ENCODE measurements at places on chromosomes 12 and 14.

DNA sequence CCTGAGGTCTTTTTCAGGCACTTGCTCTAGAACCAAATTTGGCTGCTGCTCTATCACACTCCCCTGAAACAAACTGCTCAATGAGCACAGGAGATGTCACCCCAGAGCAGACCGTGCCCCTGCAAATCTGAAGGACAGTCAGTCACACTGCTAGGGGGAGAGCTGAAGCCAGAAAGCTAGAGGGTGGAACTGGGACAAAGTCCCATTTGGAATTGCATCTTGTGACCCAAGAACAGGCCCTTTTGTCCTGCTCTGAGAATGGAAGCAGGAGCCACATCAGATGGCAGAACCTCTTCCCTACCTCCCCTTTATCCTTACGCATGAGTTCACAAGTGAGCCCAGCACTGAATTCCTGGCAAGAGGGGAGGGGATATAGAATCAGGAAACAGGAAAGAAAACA, 64.7 kb downstream of the MAP3K9 start:
- no peak for DNase-seq

DNA sequence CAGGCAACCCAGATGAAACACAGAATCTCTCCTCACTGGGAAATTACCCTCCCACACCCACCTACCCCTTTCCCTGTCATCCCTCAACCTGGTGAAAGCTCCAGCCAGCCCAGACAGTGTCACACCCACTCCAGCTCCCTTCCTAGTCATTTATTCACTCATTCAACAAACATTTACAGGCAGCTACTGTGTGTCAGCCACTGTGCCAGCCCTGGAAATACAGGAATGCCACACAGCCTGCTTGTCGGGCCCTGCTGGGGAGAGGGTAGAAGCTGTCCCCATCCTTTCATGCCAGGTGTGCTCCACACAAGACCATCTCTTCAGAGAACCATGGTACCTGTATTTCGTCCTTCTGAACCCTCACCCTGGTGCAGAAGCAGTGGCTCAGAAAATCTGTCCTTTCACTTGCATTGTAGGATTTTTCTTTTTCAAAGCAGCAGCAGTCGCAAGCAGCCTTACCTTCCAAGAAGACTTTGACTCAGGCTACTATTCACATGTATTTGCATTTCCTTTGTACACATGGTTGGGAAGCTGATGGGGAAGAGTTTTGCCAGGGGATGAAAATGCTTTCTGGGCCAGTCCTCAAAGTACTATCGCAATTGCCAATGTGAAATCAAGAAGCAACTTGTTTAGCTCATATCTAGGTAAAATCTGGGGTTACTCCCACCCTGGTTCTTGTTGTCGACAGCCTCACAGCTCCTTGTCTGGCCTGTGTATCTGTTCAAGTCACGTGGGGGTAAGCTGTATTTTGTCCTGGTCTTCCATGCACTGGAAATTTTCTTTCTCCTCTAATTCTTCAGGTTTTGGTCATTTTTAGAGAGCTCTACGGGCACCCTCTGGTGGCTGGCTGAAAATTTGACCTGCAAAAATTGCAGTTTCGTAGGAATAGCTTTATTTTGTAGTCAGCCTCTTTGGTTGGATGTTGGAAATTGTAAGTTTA, 147.4 kb upstream of the EGLN3 start:
- peak; percentile 50 for DNase-seq

DNA sequence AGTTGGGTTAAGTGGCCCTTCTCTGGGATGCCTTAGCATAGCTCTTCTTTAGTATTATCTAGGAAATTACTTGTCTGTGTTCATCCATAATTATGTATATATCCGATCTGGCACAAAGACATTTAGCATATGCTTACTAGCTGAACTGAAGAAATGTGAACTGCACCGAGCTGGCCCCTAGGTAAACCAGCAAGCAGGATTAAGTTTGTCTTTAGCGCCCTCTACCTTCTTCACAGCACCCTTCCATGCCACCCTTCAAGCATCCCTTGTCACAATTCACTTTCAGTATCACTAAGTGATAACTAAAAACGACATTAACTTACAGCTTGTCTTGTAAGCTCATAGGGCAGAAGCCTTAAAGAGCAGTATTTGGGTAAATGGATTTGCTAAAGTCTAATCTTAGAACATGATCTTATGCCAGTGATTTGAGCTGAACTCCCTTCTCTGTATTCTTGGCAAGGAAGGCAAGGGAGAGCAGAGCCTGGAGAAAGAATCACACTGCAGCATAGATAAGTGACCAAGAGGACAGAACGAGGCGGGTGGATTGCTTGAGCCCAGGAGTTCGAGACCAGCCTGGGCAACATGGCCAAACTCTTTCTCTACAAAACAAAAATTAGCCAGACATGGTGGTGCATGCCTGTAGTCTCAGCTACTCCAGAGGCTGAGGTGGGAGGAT, 2.6 kb upstream of the HAL start:
- DNase-seq = peak; percentile 54

DNA sequence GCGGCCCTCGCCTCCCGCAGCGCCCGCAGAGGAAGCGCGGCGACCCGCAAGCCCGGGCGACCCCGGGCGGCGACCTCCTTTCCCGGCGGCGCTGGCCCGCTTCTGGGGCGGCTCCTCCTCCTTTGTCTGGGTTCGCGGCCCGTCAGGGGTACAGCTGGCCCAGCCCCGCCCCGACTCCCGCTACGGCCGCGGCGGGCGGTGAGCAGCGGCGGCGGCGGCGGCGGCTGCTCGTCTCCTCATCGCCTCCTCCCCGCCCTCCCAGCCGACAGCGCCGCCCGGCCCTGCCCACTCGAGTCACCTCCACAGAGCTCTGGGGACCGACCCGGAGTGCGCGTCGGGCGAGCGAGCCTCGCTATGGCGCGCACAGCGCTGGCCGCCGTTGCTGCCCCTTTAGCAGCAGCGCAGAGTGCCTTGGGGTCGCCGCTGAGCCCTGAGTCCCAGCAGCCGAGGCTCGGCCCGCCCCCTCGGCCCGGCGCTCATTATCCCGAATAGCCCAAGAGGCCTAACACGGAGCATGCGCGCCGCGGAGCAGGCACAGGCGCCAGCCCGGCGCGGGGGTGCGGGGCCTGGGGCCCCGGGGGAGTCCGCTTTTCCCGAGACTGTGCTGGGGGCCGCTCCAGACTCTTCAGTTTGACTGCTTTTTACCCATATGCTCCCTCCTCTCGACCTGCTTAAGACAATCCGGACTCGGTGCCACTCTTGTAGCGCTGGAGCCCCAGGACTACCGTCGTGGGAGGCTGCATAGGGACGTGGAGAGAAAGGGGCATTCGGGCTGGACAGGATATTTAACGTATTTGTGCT, at the start of gene SOS2:
Gene SOS2, minus strand, starts transcription at position 104 of the 801 bp plus-strand sequence. CDS start 295 bp downstream, outside the sequence.
- peak; percentile 89 for DNase-seq

- DNase-seq = no peak
Measured at GRCh38 chr12:113184098-113184899, 979 bp downstream of the DDX54 start.

DNA sequence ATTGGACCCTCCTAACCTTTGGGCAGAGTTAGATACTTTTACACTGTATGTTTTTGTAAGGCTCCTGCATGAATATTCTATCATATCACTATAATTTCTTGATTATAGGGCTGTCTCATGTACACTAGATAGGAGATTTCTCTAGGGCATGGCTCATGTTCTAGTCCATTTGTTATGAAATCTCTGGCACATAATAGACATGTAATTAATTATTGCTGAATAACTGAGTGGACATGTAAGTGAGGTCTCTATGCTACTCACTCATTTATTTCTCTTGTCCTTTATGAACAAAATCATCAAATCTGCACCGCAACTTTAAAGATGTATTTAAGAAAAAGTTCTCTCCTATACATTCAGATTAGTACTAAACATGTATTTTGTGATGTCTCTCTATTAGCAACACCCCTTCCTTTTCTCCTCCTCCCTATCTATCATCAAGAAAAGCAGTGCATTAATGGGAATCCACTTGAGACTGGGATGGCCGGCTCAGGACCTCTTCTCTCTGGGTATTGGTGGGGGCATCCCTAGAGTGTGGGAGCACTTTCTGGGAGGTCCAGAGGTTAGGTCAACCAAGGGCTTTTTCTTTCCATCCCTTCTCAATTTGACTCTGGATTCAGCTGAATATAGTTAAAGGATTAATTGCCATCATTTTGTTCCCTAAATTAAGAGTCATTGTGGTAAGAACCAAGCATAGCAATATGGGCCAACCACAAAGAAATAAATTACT, 168.0 kb upstream of the HMGA2 start:
- no peak for DNase-seq

GRCh38 chr14:68516342-68516741, 276.5 kb downstream of the ZFP36L1 start:
- DNase-seq = no peak

GRCh38 chr12:3097186-3097804, 20.1 kb downstream of the TSPAN9 start:
- no peak for DNase-seq

GRCh38 chr12:121456551-121456950, 56.6 kb downstream of the RNF34 start:
- no peak for DNase-seq

DNA sequence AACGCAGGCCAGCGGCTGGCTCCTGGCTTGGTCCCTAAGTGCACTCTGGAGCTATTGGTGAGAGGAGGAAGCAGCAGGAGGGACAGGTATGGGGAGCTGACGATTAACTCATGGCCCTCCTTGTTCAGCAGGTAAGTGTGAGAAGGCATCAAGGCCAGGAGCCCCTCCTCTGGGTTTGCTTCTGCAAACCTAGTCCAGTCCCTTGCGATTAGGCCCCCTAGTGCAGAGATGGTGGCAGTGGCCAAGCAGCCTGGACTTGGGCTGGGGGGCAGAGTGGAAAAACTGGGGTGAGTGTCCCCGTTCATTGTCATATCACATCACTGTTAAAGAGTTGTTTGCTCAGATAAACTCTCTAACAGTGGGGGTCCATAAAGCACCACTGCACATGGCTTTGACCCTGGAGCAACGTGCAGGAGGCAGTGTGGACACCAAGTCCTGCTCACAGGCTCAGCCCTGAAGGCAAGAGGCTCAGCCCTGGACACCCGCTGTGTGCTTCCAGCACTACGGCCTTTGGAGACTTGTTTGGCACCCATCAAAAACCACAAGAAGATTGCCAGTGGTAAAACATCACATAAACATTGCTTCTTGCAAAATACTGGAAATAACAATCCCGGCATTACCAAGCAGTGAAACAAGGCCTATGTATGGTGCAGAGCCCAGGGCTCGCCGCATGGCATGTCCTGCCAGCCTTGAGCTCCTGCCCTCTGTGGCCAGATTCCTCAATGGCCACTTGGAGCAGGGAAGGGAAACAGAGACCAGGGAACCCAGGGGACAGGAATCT, 184.3 kb upstream of the RTL1 start:
- no peak for DNase-seq

GRCh38 chr14:60616461-60616959, 32.8 kb downstream of the SIX1 start:
- no peak for DNase-seq

DNA sequence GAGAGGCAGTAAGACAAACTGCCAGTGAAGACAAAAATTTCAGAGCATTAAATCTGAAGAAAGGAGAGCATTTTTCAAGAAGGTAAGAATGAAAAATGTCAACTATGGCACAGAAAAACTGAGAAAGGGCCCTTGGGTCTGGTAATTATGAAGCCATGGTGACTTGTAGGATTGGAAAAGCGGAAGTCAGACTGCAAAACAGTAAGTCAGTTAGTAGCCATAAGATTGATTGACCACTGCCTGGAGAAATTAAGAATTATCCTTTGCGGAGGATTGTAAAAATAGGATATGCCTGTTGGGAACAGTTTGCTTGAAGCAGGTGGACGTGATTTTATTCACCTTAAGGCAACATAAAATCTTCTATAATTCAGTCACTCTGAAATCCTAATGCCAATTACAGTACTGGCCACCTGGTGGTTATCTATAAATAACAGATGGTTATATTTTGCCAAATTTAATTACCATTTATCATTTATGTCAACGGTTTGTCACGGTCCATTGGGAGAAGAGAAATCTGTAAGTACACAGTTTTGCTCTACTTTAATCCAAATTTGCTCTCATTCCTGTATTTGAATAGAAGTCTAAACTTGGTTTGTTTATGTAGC, 127.1 kb upstream of the CNTN1 start:
- DNase-seq = no peak

- no peak for DNase-seq
Measured at GRCh38 chr12:67025543-67026114, 243.5 kb upstream of the CAND1 start.

DNA sequence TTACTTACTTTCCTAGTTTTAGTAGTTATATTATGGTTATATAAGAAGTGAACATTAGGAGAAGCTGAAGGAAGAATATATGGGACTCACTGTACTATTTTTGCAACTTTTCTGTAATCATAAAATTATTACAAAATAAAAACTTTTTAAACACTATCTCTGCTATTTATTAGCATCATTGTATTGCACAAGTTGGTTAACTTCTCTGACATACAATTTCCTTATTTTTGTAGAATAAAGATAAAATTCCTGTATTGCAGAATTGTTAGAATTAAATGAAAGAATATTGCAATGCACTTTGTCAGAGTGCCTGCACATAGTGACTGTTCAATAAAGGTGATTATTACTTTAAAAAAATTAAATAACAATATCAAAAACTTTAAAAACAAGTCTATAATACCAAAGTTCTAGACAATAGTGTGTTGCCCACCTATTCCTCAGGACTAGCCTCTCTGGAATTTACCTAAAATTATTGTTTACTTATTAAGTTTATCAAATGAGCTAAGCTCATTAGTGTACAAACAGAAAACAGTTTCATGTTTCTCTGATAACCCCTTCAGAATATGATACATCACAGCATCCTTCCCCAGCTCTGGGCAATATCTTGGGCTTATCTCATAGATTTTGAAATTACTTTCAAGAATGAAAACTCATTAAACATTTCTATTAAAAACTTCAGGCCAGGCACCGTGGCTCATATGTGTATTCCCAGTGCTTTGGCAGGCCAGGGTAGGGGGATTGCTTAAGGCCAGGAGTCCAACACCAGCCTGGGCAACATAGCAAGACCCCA, 77.4 kb upstream of the TMPO start:
- no peak for DNase-seq

- no peak for DNase-seq
Measured at GRCh38 chr14:64000749-64001148, 147.9 kb downstream of the SYNE2 start.

- no peak for DNase-seq
Measured at GRCh38 chr12:52575948-52576347, 2.3 kb upstream of the KRT74 start.

DNA sequence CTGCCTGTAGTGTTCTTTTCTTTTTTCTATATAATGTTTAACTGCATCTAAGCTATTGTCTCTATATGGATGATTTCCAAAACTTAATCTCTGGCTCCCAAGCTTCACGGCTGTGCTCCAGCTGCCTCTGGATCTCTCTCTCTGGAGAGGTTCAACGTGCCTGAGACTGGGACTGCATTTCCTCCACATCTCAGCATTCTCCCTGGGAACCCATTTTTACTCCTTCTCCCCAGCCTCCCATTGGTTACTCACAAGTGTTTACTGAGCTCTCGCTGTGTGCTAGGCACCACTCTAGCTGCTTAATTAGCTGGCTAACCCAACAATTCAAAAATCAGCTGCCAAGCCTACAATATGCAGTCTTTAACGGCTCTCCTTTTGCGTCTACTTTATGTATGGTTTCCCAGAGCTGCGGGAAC, 34.7 kb downstream of the FBXL14 start:
- DNase-seq = no peak

DNA sequence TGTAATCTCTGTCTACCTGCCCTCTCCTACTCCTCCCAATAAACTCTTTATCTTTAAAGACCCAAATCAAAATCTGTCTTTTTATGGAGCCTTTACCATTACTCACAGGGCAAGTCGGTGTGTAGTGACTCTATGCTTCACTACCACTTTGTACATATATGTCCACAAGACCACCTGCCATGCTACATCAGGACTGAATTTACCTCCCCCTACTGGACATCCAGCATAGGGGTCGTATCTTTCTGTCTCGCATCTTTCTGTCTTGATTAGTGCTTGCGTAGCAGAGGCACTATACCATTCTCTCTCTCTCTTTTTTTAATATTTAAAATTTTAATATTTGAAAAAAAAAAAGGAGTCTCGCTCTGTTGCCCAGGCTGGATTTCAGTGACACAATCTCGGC, 587.5 kb downstream of the SOX5 start:
- DNase-seq = no peak
